ENCODE measurements at places on chromosomes 2 and 18. TPM values are rescaled to one million over a fixed set of nuclear protein-coding genes. Genes with fewer than 3 reads are reported as not detected.

The TRPM8 gene
- 0.53 TPM for total RNA-seq

The AMER3 gene
- not detected for total RNA-seq

The C1GALT1C1L gene
- 0.31 TPM for total RNA-seq

The TMEM198 gene
- 1.3 TPM for total RNA-seq

The SLC4A5 gene
- total RNA-seq: 0.31 TPM

The PTPRN gene
- 0.25 TPM for total RNA-seq

The FRZB gene
- 0.66 TPM for total RNA-seq

The SERPINB13 gene
- total RNA-seq: not detected

The SERPINB10 gene
- 0.13 TPM for total RNA-seq

The ESPNL gene
- 0.40 TPM for total RNA-seq

The LINC00305 gene
- not detected for total RNA-seq

The C18orf54 gene
- 3.9 TPM for total RNA-seq

The ZNF519 gene
- total RNA-seq: 3.7 TPM

The RPRD1A gene
- total RNA-seq: 37.4 TPM

The TMEM247 gene
- not detected for total RNA-seq

The IRS1 gene
- total RNA-seq: 9.4 TPM

The SCYGR4 gene
- total RNA-seq: not detected

The UGT1A7 gene
- total RNA-seq: not detected

The CCDC74B gene
- total RNA-seq: 6.8 TPM

The TUBB8B gene
- not detected for total RNA-seq

The EHD3 gene
- 108 TPM for total RNA-seq

The RAB6C gene
- under 0.01 TPM for total RNA-seq

The WDR75 gene
- 39.7 TPM for total RNA-seq

The TDRD15 gene
- total RNA-seq: not detected

The DLGAP1 gene
- 2.4 TPM for total RNA-seq

The ZNF892 gene
- total RNA-seq: 3.0 TPM

The KCTD1 gene
- total RNA-seq: 7.7 TPM

The ANKRD30BL gene
- not detected for total RNA-seq

The DYSF gene
- total RNA-seq: 5.5 TPM

The BOLL gene
- not detected for total RNA-seq

The SLC39A10 gene
- 46.7 TPM for total RNA-seq

The ERBB4 gene
- 7.7 TPM for total RNA-seq

The CNDP1 gene
- total RNA-seq: not detected

The INHA gene
- 0.25 TPM for total RNA-seq

The AGXT gene
- total RNA-seq: not detected

The MSTN gene
- total RNA-seq: under 0.01 TPM

The ELMOD3 gene
- total RNA-seq: 14.8 TPM

The CFAP65 gene
- total RNA-seq: not detected

The SULT1C4 gene
- 0.19 TPM for total RNA-seq

The LRRTM4 gene
- total RNA-seq: not detected
